ENCODE measurements at places on chromosomes 6 and 20.

GRCh38 chr20:13765868-13766416 is 18.8 kb downstream of the ESF1 start:
- no peak for DNase-seq

- peak; percentile 66 for DNase-seq
Observed at GRCh38 chr6:13710552-13711323, 897 bp downstream of the RANBP9 start.

GRCh38 chr6:16196260-16196983 is 42.0 kb upstream of the GMPR start:
- no peak for DNase-seq

DNA sequence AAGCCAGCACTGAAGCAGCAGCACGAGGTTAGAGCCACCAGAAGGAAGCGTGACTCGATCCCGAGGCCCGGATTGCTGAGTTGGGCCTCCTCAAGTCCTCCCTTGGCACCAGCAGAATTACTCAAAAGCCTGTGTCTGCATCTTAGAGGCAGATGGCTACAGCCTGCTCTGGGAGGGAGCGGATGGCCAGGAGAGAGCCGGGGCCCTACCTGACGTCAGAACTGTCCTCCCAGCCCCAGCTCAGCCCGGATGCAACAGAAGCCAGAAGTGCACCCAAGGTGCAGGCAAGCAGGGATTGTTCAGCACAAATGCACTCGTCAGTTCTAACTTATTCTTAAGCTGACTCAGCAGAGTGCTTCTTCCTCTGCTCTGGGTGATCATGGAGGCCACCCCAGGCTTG is 155.5 kb upstream of the RPS6KA2 start:
- DNase-seq: no peak

GRCh38 chr6:4986999-4987398 is 16.8 kb downstream of the RPP40 start:
- DNase-seq: no peak

GRCh38 chr6:46933751-46934150 is 12.0 kb upstream of the ADGRF5 start:
- no peak for DNase-seq

DNA sequence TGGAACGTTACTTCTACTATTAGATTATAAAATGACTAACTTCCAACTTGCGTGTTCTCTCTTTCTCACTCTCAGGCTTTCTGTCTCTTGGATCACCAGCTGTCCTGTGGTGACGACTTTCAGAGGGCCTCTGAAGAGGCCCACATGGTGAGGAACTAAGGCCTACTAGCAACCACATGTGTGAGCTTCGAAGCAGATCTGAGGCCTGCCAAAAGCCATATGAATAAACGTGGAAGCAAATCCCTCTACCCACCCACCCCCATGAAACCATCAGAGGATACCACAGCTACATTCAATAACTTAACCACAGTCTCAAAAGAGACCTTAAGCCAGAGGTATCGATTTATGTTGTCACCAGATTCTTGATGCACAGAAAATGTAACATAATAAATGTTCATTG is 13.5 kb upstream of the BMP5 start:
- no peak for DNase-seq

- DNase-seq: no peak
Observed at GRCh38 chr20:20772497-20773085, 60.1 kb upstream of the RALGAPA2 start.

DNA sequence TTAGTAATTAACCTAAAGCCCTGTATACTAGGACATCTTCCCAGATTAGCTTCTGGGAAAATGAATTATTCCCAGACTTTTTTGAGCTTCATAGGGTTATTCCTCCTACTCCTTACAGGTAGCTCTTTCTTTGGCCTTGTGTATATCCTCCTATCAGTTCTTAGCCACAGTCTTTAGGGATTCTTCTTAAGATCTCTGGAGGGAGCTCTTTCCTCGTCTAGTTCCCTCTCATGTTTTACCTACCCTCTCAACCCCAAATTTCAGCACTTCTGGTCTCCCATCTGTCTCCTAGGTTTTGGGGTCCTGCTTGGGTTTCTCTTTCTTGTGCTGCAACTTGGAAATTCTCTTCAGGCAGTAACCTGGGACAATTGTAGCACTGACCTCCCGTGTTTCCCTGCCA is 46.4 kb upstream of the SLC35B3 start:
- peak; percentile 52 for DNase-seq

DNA sequence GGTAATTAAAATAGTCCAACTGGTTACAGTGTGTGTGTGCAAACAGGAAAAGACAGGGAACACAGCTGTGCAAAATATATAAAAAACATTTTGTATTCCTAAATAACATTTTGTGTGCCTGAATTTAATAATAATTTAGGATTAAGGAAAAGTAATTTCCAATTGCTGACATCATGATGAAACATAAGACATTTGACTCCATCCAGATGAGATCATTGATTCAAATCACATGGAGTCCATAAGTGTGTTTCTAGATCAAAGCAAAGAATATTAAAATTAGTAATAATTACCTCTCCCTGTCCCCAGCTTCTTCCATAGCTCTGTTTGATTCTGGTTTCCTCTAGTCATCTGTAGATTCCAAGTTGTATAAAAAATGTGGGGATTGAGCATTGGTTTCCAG is 64.6 kb upstream of the BTN3A2 start:
- DNase-seq: no peak

DNA sequence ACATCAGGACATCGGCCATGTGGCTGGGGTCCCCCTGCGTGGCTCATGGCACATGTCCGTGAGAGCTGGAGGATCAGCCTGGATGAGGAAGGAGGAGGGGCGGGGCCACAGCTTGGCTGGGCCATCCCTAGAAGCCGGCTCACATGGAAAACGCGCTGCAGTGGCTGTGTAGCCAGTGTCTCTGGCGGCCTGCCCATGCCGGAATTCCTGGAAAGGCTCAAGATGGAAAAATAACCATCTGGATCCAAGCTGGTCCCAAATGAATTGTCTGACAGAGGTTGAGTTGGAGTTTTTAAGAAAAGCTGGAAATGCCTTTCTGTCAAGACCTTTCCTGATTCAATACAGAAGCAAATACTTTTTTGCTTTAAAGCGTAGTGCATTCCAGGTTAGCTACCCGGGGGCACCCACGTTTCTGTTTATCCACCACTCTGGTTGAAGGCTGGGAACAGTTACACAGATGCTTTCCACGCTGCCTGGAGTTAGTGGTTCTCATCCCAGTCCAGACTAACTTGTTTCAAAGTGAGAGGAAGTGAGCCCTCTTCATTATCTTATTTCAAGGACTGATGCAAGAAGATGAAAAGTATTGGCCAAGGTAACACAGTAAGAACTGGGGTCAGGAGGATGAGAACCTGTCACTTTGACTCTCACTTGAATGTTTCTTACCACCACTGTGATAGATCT is 99.0 kb downstream of the GMPR start:
- DNase-seq: no peak

DNA sequence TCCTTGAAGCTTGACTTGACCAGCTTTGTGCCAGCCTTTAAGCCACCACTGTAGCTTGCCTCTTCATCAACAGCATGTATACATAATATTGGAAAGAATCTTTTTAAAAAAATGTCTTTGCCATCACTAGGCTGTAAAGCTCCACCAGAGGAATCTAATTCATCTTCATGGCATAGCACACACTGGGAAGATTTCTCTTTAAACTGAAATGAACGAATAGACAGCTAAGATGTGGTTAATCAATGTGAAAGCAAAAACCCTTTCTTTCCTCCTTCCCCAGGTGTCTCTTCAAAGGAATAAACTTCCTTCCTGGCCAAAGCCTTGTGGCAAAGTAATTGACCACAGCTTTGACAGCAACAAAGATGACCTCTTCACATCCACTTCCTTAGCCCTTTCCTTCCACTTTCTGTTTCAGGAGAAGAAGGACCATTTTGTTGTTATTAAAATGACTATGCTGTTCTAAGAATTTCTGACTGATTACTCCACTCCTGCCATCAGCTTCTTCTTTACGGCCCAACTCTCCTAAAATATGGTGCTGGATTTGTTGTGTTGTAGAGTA is 428.7 kb upstream of the SOX4 start:
- peak; percentile 12 for DNase-seq

GRCh38 chr6:18741741-18742140 is 354.6 kb downstream of the RNF144B start:
- no peak for DNase-seq

DNA sequence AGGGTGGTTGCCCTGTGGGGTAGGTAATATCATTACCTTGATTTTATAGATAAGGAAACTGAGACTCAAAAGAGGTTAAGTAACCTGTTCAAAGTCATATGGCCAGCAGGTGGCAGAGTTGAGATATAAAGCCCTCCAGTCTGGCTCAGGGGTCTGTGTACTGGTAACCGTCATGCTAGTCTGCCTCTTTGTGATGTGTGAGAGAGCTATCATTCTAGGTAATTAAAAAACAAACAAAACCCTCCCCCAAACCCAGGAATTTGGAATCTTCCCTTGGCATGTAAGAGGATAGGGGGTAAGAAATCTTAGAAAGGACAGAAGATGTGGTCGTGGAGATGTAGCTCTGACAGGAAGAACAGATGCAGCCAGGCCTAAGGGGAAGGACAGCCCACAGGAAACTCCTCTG is 206.0 kb downstream of the CDC5L start:
- DNase-seq: peak; percentile 81

- no peak for DNase-seq
Observed at GRCh38 chr6:44503471-44503870, 116.0 kb downstream of the CDC5L start.

DNA sequence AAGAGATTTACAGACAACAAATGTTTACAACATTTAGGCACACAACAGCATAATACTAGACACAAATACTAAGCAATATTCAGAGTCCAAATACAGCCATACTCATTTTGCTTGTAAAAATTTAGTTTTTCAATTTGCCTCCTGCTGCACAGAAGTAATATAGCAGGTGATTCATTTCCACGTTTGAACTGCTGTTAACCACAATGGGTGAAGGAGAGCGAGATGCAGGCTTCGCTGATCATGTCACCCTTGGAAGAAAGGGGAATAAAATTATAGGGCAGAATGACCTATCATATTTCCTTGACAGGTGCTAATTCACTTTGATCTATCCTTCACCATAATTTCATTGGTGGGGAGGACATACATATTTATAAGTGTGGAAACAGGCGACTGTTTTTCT is 643.8 kb upstream of the AGPAT4 start:
- DNase-seq: no peak

DNA sequence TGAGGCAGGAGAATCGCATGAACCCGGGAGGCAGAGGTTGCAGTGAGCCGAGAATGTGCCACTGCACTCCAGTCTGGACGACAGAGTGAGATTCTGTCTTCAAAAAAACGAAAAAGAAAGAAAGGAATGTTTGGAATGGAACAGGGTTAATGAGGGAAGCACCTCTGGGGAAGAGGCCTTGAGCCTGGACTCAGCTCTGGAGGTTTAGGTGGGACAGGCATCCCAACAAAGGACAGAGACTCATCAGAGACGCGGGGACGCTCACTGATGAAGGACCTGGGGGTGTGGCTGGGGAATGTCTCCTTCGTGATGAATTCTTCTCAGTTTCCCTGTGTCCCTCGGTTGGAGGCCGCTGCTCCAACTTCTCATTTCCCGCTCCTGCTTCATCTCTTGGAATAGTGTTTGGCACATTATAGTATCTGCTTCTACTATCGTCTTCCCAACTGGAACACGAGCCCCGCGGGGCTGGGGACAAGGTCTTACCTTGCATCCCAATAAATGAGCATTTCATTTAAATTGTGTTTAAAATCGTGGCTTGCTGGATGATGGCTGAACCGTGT is 27.6 kb downstream of the KIF25 start:
- no peak for DNase-seq

GRCh38 chr6:52027699-52028098 is 59.7 kb downstream of the PKHD1 start:
- DNase-seq: no peak

DNA sequence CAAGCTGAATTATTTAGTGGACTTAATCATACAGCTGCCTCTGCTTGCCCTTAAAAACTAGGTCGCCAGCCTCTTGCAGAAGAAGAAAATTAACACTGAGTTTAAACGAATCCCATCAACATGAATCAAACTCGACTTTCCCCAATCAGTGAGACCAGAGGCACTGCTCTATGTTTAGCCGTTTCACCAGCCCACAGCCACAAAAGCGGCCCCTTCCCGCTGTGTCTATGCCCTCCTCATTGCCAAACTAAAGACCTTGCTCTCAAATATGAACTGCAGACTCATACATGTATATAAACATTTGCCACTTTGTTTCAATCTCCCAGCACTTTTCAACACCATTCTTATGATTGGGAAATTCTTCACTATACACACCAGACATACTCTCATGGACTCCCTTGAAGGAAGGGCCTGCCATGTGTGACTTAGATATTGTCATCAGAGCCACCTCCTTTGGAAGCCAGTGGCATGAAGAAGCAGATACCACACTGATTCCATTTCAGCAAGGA is 105.8 kb upstream of the ADGRF1 start:
- DNase-seq: no peak
